NCI-H1417 (cell line): ENCODE measurements at places on chromosomes 7 and 10.

- no peak for DNase-seq
Measured at GRCh38 chr10:4280461-4281189, 495.6 kb upstream of the KLF6 start.

DNA sequence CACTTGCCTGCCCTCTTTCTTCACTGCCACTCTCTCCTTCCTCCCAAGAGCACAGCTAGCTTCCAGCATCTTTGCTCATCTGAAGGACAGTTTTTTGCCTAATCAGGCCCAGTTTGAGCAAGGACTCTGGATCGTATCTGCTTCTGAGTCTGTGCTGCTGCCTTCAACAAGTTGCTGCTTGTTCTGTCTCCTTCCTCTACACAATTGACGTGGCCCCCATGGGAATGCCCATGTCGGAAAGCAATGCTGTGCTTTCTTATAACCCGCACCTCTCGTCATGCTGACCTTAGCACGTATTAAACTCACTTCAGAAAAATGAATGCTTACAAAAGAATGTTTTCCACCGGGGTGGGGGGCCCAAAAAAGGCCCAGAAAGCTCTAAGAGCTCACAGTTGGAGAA is 324.7 kb upstream of the C7orf33 start:
- no peak for DNase-seq

- DNase-seq, result no peak
Measured at GRCh38 chr7:40234046-40234445, 99.2 kb downstream of the SUGCT start.

DNA sequence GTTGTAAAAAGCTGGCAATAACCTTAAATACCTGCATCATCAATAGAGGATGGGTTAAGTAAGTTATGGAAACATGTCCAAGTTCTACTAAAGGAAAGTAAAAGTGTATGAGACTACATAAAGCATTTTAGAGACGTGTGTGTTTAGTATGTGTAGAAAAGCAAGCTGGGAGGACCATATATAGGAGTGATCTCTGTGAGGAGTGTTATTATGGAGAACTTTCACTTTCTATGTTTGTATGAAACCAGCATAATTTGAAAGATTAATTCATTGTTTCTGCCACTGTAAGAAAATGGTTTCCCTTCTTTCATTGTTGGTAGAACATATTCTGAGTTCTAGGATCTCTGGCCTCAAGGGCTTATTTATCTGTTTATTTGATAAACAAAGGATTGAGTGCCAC is 19.2 kb upstream of the PDLIM1 start:
- DNase-seq, result no peak

DNA sequence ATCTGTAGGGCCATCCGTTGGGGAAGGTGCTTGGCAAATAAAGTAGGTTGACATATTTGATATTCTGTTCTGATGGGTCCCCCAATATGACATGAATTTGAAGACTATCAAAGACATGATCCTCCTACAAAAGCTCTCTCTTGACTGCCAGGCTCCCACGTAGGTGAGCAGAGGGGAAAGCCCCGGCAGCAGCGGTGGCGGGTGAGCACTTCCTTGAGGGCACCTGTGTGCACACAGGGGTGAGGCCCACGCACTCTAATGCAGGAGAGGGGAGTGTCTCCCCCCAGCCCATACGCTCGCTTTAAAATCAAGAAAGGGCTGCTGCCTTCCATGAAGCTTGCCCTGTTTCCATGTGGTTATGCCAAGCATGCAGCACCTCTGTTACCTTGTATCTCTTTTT is 100.4 kb downstream of the TAX1BP1 start:
- no peak for DNase-seq

DNA sequence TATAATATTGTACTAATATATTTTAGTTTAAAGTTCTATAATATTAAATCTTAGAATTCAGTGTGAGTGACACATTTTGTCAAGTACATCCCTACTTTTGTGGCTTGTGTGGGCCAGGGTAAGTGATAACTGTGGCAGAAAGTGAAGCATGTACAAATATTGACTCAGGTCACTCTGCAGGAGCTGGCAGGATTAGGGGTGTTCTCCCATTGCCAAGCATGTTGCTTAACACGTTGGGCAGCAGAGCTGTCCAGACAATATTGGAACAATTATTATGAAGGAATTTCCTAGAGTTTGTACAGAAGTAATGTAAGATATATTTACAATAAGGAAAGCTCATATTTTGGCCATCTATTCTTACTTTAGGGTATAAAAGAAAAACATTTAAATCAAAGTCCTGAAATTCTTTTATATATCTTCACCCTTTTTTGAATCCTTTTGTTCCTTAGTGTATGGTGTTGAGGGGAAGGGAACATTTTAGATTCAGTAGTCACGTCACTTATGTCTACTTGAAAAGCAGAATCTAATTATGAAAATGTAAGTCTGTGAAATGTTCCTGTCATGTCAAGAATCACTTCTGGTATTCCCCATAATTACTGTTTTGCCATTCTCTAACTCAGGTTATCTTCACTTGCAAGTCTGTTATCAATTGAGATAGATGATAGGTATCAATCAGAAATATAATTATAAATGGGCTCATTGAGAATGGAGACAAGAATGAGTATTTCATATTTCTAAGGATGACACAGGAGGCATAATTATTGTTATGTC is 4.0 kb downstream of the HDAC9 start:
- peak; percentile 12 for DNase-seq

DNA sequence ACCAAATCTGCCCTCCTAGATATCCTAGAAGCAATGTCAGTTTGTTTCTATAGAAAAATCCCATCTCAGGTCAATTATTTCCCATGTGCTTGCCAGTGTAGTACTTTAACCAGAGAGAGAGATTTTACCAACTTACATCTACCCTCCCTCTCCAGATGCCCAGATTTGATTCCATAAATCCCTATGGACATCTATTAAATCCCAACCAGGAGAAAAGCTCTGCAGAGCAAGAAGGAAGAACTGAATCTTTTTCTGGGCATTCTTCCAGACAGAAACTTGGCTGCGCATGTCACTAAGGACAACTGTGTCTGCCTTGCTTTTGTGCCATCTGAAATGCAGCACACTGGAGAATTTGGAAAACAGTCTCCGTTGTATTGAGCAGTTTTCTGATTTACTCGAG is 597.6 kb downstream of the SORCS1 start:
- no peak for DNase-seq

- DNase-seq, result no peak
Measured at GRCh38 chr10:49505589-49505988, 33.3 kb downstream of the ERCC6 start.

- DNase-seq, result no peak
Measured at GRCh38 chr7:107173691-107174406, 5.0 kb downstream of the HBP1 start.

DNA sequence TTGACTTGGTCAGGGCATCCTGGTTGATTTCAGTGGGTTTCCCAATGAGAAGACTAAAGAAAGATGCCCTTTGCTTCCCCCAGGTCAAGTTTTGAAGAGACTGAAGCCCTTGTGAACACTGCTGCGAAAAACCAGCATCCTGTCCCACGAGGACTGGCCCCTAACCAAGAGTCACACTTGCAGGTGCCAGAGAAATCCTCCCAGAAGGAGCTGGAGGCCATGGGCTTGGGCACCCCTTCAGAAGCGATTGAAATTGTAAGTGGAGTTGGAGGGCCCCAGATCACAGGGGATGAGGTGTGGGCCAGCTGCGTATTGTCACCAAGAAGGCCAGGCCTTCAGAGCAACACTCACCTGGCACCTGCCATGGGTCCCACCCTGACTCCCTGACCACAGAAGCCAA is 43.3 kb upstream of the BTBD16 start:
- no peak for DNase-seq

DNA sequence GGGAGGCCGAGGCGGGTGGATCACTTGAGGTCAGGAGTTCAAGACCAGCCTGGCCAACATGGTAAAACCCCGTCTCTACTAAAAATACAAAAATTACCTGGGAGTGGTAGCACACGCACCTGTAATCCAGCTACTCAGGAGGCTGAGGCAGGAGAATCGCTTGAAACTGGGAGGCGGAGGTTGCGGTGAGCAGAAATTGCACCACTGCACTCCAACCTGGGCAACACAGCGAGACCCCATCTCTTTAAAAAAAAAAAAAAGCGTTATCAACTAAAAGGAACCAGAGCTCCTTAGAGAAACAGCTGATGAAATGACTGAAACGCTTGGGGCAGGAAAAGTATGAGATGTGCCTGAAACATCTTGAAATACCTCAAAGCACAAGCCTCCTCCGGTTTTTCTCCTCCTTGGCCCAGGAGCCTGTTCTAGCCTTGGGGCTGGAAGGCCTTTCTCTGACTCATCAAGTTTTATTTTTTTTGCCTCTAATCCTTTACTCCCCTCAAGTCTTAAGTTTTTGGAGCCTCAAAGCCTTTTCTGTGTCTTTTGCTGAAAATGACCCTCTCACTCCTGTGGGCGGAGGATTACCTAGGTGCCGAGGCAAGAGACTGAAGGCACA is 2.6 kb upstream of the METTL27 start:
- no peak for DNase-seq

DNA sequence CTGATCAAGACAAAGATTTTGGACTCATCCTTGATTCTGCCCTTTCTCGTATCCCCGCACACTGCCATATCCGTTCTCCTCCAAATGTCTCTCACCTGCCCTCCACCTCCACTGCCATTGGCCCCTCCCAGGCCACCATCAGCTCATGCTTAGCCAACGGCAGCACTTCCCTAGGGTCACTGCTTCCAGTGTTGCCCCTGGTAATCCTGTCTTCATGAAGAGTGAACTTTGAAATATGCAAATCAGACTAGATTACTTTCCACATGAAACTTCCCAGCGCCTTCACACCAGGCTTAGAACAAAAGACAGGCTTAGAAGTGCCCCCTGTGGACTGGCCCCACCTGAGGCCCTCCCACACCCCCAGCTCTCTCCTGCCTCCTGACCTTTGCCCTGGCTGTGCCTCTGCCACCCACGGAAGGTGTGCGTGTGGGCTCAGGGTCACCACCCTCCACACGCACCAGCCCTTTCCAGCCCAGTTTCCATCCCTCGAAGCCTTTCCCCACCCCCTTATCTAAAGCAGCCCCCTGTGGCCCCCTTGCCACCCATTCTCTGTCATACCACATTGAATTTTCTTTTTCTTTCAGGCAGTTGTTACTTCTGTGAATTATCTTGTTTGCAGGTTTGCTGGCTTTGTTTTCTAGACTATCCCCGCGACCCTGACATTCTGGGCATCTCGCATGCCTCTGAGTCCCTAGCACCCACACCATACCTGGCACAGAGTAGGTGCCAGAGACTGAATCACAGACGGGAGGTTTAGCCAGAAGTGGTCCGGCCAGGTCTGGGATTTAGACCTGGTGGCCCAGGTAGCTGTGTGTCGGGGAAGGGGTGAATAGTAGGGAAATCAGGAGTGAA is 26.8 kb upstream of the C10orf53 start:
- no peak for DNase-seq

- no peak for DNase-seq
Measured at GRCh38 chr10:118290471-118290995, 51.6 kb downstream of the FAM204A start.

GRCh38 chr10:128036746-128037543 is 89.3 kb downstream of the MKI67 start:
- no peak for DNase-seq

DNA sequence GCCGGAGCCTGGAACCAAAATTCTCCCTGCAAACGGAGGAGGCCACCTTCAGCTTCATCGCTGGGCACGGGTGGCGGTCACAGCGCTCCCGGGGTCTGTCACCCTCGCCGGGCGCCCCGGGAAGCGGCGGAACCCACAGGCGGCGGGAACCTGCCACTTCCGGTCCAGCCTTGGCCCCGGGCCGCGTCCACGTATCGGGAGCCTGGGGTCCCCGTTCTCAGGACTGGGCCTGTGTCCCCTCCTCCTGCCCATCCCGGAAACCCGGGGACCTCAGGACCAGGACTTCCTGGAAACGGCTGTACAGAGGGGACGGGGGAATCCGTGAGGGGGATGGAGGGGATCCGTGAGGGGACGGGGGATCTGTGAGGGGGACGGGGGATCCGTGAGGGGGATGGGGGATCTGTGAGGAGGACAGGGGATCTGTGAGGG is 25.4 kb downstream of the PDGFA start:
- DNase-seq, result no peak

DNA sequence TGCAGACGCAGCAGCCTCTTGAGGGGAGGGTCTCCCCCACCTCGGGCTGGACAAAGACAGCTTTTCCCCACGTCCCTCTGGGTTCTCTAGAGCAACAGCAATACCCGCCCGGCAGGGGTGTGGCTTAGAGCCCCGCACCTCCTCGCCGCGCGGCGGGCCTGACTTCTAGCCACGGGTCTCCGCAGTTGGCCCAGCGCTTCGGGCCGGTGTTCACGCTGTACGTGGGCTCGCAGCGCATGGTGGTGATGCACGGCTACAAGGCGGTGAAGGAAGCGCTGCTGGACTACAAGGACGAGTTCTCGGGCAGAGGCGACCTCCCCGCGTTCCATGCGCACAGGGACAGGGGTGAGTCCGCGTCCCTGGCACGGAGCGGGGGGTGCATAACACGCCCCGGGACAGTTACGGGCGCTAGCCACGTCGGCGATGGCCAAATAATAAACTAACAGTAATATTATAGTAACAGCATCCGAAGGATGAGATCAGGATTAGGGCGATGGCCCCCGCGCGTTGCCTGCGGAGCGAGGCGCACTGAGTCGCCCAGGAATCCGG is 1.2 kb downstream of the CYP2E1 start:
- DNase-seq, result no peak

DNA sequence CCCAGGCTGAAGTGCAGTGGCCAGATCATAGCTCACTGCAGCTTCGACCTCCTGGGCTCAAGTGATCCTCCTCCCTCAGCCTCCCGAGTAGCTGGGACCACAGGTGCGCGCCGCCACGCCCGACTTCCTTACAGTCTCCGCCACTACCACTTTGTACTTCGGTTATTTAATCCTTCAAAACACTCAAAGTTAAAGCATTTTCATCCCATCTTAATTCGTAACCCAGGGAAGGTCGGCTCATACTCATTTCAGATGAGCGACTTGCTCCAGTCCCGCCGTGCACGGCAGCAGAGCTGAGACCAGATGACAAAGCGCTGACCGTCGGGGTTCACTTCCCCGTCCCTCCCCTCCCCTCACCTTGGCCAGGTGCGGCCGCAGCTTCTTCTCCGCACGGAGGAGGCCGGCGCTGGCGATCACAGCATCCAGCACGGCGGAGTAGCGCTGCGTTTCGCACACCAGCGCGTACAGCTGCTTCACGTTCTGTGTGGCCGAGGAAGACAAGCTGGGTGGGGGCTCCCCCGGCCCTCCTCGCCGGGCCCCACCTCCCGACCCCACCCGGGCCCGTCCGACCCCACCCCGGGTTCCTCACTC is 457 bp downstream of the NSUN5 start:
- DNase-seq, result no peak

GRCh38 chr7:134186027-134186426 is 58.9 kb downstream of the LRGUK start:
- DNase-seq, result no peak

GRCh38 chr7:131935180-131935579 is 378.8 kb upstream of the PODXL start:
- DNase-seq, result no peak

GRCh38 chr7:80053124-80053523 is 81.5 kb upstream of the GNAI1 start:
- DNase-seq, result peak; percentile 79

GRCh38 chr7:130137207-130137606 is 66.9 kb downstream of the KLHDC10 start:
- DNase-seq, result no peak

DNA sequence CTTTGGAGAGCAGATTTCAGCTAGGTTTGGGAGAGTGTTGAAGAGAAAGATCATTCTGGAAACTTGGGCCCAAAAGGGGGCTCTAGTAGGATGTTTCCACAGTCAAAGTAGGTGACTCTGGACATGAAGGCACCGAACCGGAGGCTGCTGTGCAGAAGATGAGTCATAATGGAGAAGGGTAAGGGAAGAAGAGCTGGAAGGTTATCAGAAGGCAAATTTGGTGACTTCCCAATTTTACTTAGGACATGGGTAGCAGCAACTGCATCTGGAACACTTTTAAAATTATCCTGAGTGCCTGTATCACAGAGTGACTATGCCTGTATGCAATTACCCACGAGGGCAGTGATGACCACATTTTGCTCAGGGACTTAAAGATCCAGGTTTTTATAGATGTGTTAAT is 38.8 kb downstream of the PIK3AP1 start:
- no peak for DNase-seq
